Liver (tissue), 10 donors: ENCODE measurements at places on chromosomes 16 and 17.
A peak's percentile ranks its signal among the peaks of the same experiment; 100 is the strongest.

- no peaks in the 10 kb centered on the region for H3K4me1 ChIP-seq
- no peak for DNase-seq
- H3K4me3 ChIP-seq = no peak overlapping the region
- H3K27ac ChIP-seq = no peak overlapping the region
- H3K36me3 ChIP-seq = no peaks in the 10 kb centered on the region
Measured at GRCh38 chr16:84274515-84274914, 20.2 kb upstream of the WFDC1 start.

DNA sequence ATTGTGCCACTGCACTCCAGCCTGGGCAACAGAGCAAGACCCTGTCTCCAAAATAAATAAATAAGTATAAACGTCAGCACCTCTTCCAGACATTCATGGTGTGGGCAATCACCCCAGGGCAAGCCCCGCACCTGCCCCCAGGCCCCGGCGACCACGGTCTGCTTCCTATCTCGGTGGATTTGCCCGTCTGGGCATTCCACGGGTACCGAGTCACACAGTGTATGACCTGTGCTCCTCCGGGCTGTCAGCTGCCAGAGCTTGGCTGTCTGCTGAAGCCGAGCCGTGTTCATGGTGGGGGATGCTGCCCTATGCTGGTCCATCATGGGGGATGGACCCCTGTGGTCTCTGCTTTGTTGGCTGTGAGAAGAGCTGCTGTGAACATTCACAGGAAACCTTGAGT lies 15.4 kb downstream of the CYBC1 start:
- H3K27me3 ChIP-seq = no peaks in the 10 kb centered on the region
- H3K4me3 ChIP-seq = no peak overlapping the region

- no peak overlapping the region for H3K4me3 ChIP-seq
- no peaks in the 10 kb centered on the region for H3K27me3 ChIP-seq
- DNase-seq = no peak
Measured at GRCh38 chr16:19439483-19439882, 21.8 kb downstream of the TMC5 start.

- DNase-seq = no peak
- H3K27me3 ChIP-seq = no peaks in the 10 kb centered on the region
- H3K4me1 ChIP-seq = peaks cover 18% of the 10 kb centered on the region
- peak overlapping the region; percentile 95 for H3K27ac ChIP-seq
- H3K36me3 ChIP-seq = no peaks in the 10 kb centered on the region
Measured at GRCh38 chr16:85010446-85010930, 847 bp downstream of the ZDHHC7 start.

DNA sequence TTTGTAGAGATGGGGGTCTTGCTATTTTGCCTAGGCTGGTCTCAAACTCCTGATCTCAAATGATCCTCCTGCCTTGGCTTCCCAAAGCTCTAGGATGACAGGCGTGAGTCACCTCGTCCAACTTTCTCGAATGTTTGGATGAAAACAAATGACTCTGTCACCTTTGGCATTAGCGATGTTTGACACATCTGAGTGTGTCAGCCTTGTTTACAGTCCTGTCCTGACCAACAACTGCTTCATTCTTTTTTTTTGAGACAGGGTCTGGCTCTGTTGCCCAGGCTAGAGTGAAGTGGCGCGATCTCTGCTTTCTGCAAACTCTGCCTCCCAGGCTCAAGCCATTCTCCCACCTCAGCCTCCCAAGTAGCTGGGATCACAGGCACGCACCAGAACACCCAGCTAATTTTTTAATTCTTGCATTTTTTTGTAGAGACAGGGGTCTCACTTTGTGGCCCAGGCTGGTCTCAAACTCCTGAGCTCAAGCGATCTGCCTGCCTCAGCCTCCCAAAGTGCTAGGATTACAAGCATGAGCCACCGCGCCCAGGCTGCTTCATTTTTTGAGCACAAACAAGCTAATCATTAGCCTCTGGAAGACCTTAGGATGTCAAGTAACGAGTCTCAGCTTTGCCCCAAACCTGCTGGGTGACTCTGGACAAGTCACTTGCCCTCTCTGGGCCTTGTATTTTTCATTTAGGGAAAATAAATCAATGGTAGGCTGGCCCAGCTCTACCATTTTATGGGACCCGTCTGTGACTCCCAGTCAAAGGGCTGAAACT lies 7.4 kb downstream of the MYH11 start:
- H3K36me3 ChIP-seq = no peaks in the 10 kb centered on the region
- no peak overlapping the region for H3K27ac ChIP-seq
- H3K27me3 ChIP-seq = no peaks in the 10 kb centered on the region
- DNase-seq = no peak
- H3K4me1 ChIP-seq = no peaks in the 10 kb centered on the region

- no peak overlapping the region for H3K27ac ChIP-seq
- no peak for DNase-seq
- H3K27me3 ChIP-seq = no peaks in the 10 kb centered on the region
- no peaks in the 10 kb centered on the region for H3K36me3 ChIP-seq
Measured at GRCh38 chr17:65662196-65662595, 100.7 kb upstream of the AXIN2 start.

DNA sequence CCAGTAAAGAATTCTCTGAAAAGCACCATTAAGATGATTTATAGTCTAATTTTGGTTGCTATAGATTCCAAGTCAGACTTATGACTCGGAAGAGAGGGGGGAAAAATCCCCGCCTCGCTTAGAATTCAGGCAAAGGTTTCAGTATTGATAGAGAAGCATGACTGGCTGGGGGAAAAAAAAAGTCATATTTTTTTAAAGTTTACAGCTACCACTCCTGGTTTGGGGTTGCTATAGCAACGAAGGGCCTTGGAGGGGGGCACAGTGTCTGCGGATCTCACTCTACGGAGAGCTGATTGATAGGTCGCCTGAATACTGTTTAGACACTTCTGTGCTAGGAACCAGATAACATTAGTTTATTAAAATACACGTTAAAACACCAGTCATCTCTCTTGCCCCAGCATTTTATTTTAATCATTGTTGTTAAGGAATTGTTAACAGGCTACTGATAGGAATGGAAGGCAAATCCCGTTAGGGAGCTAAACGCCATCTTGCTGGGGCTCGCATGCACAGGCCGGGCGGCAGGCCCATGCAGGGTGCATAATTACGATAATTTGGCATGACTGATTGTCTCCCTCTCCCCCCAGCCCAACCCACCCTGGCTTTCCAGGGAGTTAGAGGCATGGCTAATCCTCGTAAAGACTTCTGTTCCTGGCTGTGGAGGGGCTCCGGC lies 380.0 kb upstream of the XYLT1 start:
- no peaks in the 10 kb centered on the region for H3K36me3 ChIP-seq
- no peak overlapping the region for H3K27ac ChIP-seq
- no peak overlapping the region for H3K4me3 ChIP-seq
- no peaks in the 10 kb centered on the region for H3K27me3 ChIP-seq

DNA sequence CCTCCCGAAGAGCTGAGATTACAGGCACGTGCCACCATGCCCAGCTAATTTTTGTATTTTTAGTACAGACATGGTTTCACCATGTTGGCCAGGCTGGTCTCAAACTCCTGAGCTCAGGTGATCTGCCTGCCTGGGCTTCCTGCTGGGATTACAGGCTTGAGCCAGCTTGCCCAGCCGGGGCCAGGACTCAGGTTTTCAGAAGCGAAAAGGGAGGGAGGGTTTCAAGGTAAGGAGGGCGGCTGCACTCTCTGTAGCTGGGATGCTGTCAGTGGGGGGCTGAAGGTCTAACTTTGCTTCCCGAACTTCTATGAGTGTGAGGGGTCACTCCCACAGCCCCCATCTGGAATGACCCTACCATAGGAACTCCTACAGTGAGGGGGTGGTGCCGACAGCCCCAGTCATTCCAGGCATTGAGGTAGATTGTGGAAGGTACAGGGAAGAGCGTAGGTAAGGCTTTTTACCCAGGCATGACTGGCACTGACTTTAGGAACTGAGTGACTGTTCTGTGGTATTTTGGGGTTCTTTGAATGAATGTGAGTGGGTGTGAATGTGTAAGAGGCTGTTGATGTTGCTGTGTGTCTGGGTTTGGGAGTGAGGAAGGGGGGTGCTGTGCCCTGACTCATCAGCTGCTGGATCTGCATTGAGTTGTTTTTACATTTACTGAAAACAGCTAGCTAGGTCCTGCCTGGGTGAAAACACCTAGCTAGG lies 3.8 kb upstream of the C1QL1 start:
- no peak overlapping the region for H3K27ac ChIP-seq
- H3K4me1 ChIP-seq = peaks cover 27% of the 10 kb centered on the region
- H3K36me3 ChIP-seq = no peaks in the 10 kb centered on the region
- H3K27me3 ChIP-seq = peaks cover 7% of the 10 kb centered on the region
- no peak for DNase-seq

DNA sequence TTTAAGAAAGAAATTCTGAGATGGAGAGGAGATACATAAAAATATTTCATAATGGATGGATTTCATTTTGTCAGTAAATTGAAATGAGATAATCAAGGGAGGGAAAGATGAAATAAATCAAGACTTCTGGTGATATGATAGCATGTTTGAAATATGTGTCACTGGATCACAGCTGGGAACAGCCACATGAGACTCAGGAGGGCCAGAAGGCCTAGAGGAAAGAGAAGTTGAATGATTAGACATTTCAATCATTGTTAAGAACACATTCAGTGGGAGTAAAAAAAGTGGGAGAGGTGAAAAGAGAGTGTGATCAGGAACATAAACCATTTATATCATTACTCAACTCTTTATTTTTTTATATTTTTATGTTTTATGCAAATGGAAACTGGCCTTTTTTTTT lies 933.4 kb downstream of the KCNJ2 start:
- H3K4me3 ChIP-seq = no peak overlapping the region
- H3K4me1 ChIP-seq = no peaks in the 10 kb centered on the region
- H3K36me3 ChIP-seq = no peaks in the 10 kb centered on the region
- no peak overlapping the region for H3K27ac ChIP-seq
- no peaks in the 10 kb centered on the region for H3K27me3 ChIP-seq

DNA sequence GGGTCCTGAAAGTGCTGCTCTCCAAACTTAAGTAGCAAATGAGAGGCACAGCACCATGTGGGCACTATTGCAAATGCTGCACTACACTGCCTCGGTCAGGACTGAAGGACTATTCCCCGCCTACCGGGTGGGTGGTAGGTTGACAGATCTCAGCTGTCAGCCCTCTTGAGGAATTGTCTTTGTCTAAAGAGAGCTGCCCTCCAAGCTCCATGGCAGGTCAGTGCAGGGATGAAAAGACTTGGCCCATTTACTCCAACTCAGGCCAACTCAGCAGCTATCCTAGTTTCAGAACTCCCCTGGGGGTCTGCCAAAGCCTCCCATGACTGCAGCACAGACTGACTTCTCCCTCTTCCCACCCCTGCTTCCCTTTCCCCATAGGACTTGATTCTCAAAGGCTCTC lies 3.4 kb upstream of the PDZD9 start:
- no peak for DNase-seq
- peaks cover 1% of the 10 kb centered on the region for H3K36me3 ChIP-seq
- H3K4me3 ChIP-seq = no peak overlapping the region
- no peaks in the 10 kb centered on the region for H3K27me3 ChIP-seq

DNA sequence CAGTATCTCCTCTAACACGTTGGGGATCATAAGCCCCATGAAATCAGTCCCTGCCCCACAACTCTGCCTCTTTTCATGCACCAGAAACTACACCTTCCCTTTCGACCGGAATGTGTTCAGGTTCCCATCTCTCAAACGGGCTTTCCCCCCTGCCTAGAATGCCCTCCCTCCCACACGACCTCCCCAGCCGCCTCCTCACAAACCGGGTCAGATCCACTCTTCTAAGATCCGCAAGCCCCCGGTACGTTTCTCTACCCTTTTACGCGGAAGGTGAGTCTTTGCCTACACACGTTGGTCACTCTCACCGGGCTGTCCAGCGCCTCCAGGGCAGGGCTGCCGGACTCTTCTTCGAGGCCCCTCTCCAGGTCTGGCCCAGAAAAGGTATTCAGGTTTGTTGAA lies 708 bp downstream of the DHX33 start:
- peak overlapping the region; percentile 77 for H3K27ac ChIP-seq
- DNase-seq = no peak
- H3K4me3 ChIP-seq = peak overlapping the region; percentile 98
- peaks cover 8% of the 10 kb centered on the region for H3K36me3 ChIP-seq
- peaks cover 7% of the 10 kb centered on the region for H3K4me1 ChIP-seq

GRCh38 chr16:57383276-57384247 lies 11.3 kb downstream of the CX3CL1 start:
- H3K4me3 ChIP-seq = no peak overlapping the region
- H3K4me1 ChIP-seq = peaks cover 15% of the 10 kb centered on the region
- peak; percentile 55 for DNase-seq
- no peak overlapping the region for H3K27ac ChIP-seq

- no peaks in the 10 kb centered on the region for H3K27me3 ChIP-seq
- peak overlapping the region; percentile 91 for H3K4me3 ChIP-seq
- H3K4me1 ChIP-seq = peaks cover 19% of the 10 kb centered on the region
- peak overlapping the region; percentile 97 for H3K27ac ChIP-seq
- peak; percentile 96 for DNase-seq
- H3K36me3 ChIP-seq = peaks cover 2% of the 10 kb centered on the region
Measured at GRCh38 chr17:37358830-37359681, 16.7 kb upstream of the C17orf78 start.

- no peak for DNase-seq
- no peak overlapping the region for H3K27ac ChIP-seq
- H3K36me3 ChIP-seq = no peaks in the 10 kb centered on the region
Measured at GRCh38 chr16:86337581-86338402, 172.5 kb upstream of the FOXF1 start.

DNA sequence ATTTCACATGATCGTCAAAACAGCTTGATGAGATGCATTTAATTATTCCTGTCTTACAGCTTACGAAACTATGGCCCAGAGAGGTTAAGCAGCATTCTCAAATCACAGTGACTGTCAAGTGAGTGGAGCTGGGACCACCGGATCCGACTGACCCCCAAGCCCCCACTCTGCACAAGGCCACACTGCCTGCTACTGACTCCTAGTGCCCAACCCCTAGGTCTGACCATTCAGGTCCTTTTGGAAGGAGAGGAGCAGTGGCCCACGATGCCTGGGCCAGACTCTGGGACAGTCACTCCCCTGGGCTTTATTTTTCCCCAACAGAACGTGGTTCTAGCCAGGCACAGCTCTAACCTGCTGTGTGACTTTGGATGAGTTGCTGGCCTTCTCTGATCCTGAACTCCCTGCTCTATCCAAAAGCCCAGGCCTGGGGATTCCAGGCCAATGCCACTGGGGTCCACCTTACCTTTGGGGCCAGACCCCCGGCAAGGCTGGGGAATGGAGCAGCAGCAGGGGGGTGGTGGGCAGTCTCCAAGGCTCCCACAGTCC lies 9.9 kb downstream of the TSPOAP1 start:
- DNase-seq = no peak
- H3K27me3 ChIP-seq = no peaks in the 10 kb centered on the region
- H3K36me3 ChIP-seq = no peaks in the 10 kb centered on the region
- H3K4me3 ChIP-seq = no peak overlapping the region

DNA sequence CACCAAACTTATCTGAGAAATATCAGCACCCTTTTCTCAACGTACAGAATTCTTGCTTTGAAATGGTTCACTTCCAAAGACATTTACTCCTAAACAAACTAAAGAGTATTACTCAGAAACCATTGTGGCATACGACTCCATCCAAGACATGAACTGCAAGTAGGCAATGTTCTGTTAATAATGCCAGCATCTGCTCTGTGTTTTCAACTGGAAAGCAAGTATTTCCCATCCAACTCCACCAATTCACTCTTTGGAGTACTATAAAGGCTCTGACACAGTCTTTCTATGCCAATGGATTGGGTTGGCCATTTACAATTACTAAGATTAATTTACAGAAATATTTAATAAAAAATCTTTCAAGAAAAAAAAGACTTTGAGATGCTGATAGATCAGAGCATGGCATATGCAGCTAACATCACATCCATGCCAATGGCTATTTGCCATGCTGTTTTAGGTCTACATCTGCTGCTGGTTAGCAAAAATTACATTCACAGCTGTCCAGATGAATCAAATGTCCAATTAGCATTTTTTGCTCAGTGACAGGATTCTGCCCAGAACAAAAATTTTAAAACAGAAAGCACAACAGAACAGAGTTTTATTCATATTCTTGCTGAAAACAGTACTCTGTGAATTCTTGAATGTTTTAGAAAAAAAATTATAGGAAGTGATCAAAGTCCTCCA lies 65.9 kb upstream of the HLF start:
- no peaks in the 10 kb centered on the region for H3K4me1 ChIP-seq
- H3K4me3 ChIP-seq = no peak overlapping the region
- no peaks in the 10 kb centered on the region for H3K36me3 ChIP-seq
- H3K27ac ChIP-seq = no peak overlapping the region
- no peaks in the 10 kb centered on the region for H3K27me3 ChIP-seq
